ENCODE measurements at places on chromosomes 1 and 21.

- no peak for DNase-seq
Measured at GRCh38 chr1:3251099-3251806, 182.2 kb downstream of the PRDM16 start.

DNA sequence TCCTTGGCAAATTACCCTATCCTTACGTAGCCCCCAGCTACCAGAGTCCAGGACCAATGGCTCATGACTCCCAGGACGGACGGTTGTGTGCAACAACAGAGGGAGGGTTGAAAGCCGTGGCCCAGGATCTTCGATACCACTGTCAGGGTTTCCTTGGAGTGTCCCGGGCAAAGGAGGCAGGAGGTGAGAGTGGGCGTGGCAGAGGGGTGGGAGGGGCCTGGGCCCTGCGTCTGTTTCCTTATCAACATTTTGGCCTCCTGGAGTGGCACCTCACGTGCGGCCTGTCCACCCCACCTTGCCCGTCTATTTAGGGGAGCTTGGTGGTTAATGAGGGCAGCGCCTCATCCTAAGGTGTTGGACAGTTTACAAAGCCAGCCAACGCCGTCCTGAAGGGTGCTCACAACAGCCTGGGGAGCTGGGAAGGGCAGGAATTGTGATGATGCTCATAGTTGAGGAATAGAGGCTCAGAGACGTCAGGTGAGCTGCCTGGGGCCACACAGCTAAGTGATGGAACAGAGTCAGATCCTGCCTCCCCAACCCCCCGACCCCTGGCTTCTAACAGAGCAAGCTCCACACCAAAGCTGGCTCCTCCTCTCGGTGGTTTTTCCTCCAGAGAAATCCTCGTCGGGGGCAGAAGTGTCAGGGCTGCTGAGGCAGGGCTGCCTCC lies 17.4 kb upstream of the ARHGEF10L start:
- DNase-seq: no peak

DNA sequence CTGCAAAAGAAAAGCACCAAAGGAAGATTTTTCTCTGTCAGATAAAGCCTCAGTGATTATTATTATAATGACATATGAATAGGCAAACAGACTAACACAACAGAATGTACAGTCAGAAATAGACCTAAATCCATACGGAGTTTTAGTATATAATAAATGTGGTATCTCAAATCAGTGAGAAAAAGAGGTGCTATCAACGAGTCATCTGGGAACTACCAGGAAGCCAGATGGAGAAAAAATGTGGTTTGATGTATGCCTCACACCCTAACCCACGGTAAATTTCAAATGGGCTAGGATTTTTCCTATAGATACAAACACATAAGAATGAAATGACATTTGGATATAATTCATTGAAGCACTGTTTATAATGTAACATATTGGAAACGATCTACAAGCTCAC lies 110.3 kb downstream of the ODF2L start:
- no peak for DNase-seq

DNA sequence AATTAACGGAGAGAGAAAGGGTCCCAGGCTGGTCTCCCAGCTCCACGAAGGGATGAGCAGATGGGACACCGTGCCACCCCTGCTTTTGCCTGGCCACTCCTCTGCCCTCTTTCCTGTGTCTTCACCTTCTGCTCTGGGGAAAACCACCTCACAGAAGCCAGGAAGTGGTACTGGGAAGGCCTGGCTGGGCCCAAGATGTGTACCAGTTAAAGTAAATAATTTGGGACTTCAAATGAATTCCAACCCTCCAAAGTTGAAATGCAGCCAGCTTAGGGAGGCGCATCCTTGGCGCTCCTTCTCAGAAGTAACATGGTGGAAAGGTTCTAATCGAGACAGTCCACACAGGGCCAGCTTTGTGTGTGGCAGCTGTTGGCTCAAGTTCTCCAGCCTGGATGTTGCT lies 45.7 kb downstream of the MAP3K21 start:
- DNase-seq: no peak

DNA sequence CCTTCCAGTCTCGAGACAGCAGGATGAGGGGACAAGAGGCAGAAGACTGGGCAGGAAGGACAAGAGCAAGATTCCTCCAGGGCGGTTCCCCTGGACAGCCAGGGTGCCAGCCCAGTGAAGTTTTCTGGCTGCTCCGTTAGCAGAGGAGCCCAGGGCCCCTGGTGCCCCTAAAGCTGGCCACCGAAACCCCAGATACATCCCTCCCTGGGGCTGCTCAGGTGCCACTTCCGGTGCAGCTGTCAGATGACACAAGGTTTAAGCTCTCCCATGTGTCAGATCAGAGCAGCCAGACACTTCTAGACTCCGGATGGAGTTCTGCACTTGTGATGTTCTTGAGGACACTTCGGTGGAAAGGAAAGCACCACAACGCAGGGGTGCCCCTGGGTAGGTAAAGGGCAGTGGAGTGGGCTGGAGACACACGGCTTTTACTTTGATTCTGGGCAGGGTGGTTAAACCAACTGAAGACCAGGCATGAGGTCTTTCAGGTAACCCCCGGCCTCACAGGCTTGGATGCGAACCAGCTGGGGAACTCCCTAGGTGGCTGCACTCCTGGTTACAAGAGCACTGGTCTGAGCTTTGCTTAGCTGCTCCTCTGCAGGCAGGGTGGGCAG lies 85.7 kb downstream of the ITPKB start:
- no peak for DNase-seq
